ENCODE measurements at places on chromosomes 7 and 10.
A peak's percentile ranks its signal among the peaks of the same experiment; 100 is the strongest.

DNA sequence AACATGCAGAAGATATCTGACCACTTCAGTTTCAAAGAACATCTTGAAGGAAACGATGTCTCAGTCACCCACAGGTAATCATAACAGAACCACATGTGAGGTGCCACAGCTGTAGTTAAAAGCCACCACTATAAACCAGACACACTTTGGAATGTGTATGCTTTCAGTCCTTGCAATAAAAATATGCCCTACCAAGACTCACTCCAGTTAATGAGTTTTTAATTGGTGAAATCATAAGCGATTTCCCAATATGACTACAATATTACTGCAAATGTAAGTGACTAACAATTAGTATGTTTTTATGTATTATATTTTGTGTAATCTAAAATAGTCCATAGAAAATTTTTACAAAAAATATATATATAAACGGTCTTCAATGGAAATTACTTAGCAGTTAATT is 428.2 kb downstream of the PARD3 start:
- DNase-seq: no peak

GRCh38 chr7:92794831-92795230 is 41.5 kb downstream of the CDK6 start:
- DNase-seq: no peak

- no peak for DNase-seq
Measured at GRCh38 chr10:96285331-96285752, 14.0 kb upstream of the BLNK start.

GRCh38 chr10:89030791-89031190 is 40.2 kb downstream of the FAS start:
- DNase-seq: no peak

DNA sequence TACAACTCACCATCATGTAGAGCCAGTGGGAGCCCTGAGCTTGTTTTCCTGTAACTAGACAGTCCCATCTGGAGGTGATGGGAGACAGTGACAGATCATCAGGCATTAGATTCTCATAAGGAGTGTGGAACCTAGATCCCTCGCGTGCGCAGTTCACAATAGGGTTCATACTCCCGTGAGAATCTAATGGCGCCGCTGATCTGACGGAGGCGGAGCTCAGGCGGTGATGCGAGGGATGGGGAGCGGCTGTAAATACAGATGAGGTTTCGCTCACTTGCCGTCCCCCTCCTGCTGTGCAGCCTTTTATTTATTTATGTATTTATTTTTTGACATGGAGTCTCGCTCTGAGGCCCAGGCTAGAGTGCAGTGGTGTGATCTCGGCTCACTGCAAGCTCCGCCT is 139.3 kb downstream of the CAMK1D start:
- no peak for DNase-seq

- no peak for DNase-seq
Measured at GRCh38 chr10:14926722-14927416, 27.0 kb downstream of the DCLRE1C start.

DNA sequence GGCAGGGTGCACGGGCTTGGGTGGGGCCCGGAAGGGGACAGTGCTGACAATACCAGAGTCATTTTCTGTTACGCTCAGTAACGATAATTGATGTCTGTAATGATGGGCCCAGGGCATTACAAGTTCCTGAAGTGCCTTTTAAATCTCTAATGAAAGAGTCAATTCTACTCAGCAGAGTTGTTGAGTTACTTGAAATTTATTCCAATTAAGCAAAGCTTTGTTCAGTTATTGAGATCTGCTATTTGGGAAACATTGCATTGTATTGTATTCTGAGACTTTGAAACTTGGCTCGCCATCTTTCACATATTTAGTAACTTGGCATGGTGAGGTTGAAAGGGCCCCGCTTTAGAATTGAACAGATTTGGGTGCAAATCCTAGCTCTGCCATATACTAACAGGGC is 34.7 kb downstream of the MINDY4 start:
- DNase-seq: no peak

GRCh38 chr7:108529341-108529740 is 3.4 kb upstream of the PNPLA8 start:
- no peak for DNase-seq

- DNase-seq: peak; percentile 90
Measured at GRCh38 chr7:128266883-128267594, 26.0 kb downstream of the LEP start.

DNA sequence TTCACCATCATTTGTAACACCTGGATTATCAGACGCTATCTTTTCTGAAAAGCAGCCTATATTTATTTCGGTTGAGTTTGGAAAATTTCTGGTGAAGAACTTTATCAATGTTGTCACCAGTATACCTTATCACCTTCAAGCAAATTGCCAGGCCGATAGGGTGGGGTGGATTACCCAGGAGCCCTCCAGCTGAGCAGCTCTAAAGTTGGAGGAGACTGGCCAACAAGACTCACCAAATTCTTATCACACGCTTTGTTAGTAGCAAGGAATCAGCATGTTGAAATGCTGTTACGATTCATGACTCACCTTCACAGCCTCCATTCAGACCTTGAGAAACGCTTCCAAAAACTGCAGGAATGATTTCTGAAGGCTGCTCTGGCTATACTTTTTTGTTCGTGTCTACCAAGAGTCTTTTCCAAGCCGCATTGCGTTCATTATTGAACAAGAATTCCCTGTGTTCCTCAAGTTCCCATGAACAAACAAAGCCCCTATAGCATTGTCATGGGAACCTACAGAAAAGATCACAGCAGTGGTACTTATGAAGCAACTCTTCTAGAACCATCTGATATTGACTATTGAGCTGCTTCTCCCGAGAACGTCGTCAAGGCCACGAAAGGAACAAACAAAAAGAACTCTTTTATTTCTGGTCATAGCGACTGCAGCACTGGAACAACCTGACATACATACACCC is 291.4 kb downstream of the SFMBT2 start:
- peak; percentile 62 for DNase-seq

- no peak for DNase-seq
Measured at GRCh38 chr7:81256991-81257390, 338.1 kb upstream of the SEMA3C start.

DNA sequence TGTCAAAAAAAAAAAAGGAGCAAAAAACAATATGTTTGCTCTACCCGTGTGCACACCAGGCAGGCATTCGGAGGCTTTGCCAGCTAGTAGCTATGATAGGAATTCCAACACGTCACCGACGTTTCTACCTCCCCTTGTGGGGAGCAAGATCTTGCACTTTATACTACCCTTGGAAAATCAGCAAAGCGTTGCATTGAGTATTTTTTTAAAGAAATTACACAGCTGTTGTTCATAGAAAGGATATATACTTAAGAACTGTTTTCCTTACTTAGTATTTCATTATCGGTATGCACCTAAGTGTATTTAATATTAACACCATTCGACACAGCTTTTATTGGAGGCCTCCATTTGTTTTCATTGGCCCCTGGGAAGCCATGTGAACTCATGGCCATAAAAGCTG is 159.9 kb upstream of the MGMT start:
- DNase-seq: no peak

DNA sequence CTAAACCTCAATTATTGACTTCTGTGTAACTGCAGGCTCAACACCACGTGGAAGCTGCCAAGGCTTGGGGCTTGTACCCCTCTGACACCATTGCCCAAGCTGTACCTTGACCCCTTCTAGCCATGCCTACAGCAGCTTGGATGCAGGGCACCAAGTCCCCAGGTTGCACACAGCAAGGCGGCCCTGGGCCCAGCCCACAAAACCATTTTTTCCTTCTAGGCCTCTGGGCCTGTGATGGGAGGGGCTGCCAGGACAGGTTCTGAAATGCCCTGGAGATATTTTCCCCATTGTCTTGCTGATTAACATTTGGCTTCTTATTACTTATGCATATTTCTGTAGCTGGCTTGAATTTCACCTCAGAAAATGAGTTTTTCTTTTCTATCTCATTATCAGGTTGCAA is 610.0 kb upstream of the LRRN3 start:
- DNase-seq: no peak

DNA sequence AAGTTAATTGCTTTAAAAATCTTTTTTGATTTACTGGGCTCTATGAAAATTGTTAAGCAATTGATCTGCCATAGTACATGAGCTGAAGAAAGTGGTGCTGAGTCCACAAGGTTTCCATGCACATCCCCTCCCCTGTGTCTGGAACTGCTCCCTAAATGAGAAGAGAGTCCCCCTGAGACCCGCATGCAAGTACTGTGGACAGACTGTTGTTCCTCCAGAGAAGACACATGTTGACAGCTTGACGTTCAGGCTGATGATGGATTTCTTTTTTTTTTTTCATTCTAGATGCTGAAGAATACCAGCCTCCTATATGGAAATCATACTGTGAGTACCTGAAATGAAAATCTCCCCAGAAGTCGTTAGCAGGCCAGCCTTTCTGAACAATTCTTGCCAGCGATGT is 159.8 kb downstream of the CHN2 start:
- DNase-seq: no peak

DNA sequence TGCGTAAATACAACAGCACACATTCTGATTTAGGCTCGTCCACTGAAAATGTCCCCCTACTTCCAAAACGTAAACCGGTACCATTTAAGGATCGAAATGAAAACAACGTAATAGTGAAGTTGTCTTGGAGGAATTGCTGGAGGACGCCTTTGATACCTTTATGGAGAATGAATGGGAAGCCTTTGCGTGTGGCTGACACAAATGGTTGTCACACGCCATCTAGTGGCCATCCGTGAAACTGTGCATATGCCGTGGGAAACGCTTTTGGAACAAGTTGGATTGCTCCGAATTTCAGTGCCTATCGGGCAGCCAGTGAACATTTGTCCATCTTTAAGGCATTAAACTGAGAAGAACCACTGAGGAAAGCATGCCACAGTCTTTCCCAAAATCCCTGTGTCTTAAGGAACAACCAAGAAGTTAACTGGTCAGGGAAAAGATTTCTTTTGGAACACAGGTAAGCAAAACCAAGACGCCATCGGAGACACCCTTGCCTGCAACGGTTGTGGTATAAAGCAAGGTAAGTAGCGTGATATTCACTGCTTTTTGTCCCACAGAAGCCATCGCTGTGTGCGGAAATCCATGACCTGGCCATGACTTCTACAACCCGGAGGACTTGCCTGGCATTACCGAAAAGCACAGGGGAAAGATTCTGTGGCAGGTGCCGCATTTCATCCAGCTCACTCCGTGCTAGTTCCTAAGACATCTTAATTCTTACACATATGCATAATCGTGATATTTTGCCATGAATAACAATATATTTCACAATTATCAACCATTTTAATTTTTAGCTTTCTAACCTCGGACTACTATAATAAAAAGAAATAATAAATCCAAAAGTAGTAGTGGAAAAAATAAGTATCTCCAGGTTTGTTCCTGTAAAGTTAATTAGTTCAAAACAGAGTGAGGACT is 100.6 kb downstream of the FAM204A start:
- DNase-seq: peak; percentile 86

- DNase-seq: no peak
Measured at GRCh38 chr10:44053391-44053790, 331.5 kb downstream of the CXCL12 start.

DNA sequence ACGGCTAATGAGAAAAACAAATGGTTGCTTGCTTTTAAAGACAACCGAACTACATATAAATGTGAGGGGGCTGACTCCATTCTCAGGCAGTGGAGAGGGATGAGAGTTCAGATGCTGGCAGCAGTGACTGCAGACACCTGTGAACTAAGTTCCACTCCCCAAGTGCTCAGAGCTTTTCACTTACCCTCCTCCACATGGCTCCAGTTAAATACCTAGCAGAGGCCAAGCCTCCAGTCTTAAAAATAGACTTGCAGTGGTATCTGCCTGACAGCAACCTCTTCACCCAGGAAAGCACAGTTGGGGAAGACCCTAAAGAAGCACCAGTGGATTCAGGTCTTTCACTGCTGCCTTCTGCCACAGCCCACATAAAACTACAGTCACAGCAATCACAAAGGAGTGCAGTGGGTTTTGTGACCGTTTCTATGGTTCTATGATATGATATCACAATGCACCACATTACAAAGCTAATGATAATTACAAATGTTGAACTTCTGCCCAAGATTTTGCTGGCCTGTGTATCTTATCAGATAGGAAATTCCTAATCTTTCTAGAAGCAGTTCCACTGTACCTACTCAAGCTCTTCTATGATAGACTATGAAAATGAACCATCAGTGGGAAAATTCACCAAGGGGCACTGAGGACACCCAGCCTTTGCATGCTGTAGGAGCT is 3.3 kb upstream of the ABLIM1 start:
- DNase-seq: no peak

DNA sequence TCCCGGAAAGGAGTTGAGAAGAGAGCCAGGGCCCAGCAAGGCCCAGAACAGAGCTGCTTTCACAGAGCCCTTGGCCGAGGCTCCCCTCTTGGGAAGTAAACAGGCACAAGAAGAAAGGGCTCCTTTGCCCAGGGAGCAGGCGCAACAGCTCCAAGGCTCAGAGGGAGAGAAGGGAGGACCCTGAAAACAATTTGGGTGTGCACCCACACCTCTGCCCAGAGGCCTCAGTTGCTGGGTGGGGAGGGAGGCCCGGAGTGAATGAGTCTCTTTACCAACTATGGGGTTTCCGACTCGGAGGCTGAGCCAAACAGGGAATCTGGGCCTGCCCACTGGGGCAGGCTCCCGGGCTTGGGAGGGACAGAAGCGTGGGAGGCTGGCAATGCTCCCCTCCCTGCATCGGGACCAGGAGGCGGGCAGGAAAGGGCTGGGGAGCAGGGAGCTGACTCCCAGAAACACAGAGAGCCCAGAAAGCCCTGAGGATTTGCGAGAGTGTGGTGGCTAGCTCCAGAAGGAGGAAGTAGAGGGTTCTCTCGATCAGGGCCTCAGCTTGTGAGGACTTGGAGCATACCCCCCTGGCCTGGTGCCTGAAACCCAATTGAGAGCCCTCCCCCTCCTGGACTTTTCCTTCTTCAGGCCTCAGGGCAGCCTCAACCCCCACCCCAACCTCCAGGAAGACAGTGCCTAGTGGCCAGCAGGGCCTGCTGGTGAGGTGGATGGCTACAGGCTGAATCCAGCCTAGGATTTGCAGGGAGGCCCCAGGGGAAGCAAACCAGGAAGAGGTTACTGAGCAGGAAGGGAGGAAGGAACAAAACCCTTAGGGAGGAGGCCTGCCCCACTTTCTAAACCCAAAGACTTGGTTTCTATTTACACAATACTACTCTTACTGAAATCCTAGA is 6.2 kb downstream of the C10orf105 start:
- DNase-seq: peak; percentile 97

DNA sequence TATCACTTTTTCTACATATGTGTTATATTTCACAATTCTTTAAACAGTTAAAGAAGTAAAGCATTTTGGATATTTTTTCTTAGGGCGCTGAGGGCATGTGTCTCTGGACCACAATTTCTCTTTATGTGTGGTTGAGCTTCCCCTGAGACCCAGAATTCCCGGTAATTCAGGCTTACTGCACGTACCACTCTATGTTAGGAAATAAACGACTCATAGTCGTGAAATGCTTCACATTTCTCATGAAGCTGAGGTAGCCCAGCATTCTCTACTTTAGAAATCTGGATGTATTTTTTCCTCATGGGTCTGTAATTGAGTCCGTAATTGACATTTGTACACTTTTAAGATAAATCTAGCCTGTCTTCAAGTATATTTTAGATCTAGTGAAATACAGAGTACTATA is 170.6 kb downstream of the FZD1 start:
- no peak for DNase-seq
